Endodermal cell (in vitro differentiated cells): ENCODE measurements at places on chromosomes 3 and 15. TPM values are rescaled to one million over a fixed set of nuclear protein-coding genes. Genes with fewer than 3 reads are reported as not detected.

The CD96 gene
- total RNA-seq: not detected in 3 replicates

The RETNLB gene
- total RNA-seq: not detected in 3 replicates

The LRRC31 gene
- total RNA-seq: not detected in 2 replicates

The RYR3 gene
- total RNA-seq: 0.38 to 0.71 TPM (median 0.65 TPM) in 3 replicates

The KNL1 gene
- total RNA-seq: 17.4 to 37.8 TPM (median 32.6 TPM) in 3 replicates

The IL17RD gene
- total RNA-seq: 71.3 and 71.9 TPM in 2 replicates

The CRABP1 gene
- 103 and 118 TPM in 2 replicates for total RNA-seq

The GOLGA8R gene
- total RNA-seq: 1.7 to 3.0 TPM (median 1.9 TPM) in 3 replicates

The PCOLCE2 gene
- total RNA-seq: 14.2 and 18.0 TPM in 2 replicates

The KCNMB3 gene
- total RNA-seq: 0.14 to 2.6 TPM (median 2.4 TPM) in 3 replicates

The KBTBD13 gene
- not detected in 2 replicates for total RNA-seq

The SENP8 gene
- total RNA-seq: 4.2 to 5.6 TPM (median 4.7 TPM) in 3 replicates

The MAP3K13 gene
- total RNA-seq: 20.4 and 23.4 TPM in 2 replicates

The SFMBT1 gene
- 9.2 and 10.3 TPM in 2 replicates for total RNA-seq

The ARPP21 gene
- not detected in 2 replicates for total RNA-seq

The CDC25A gene
- total RNA-seq: 40.4 and 40.9 TPM in 2 replicates

The SLC12A1 gene
- not detected in 3 replicates for total RNA-seq

The SPESP1 gene
- total RNA-seq: not detected in 2 replicates

The BHLHE40 gene
- 2.6 to 232 TPM (median 2.8 TPM) in 3 replicates for total RNA-seq

The DUOX2 gene
- total RNA-seq: 0.11 TPM in 1 of 2 replicates, not detected in the other

The FEZF2 gene
- total RNA-seq: not detected in 3 replicates

The LTK gene
- 0.35 to 0.59 TPM (median 0.44 TPM) in 3 replicates for total RNA-seq

The UROC1 gene
- not detected in 3 replicates for total RNA-seq

The CHRNA7 gene
- 5.8 and 8.0 TPM in 2 replicates for total RNA-seq

The HDC gene
- total RNA-seq: 0.31 and 0.61 TPM in 2 replicates

The CYP8B1 gene
- not detected in 2 replicates for total RNA-seq

The ACKR2 gene
- total RNA-seq: 1.0 and 1.1 TPM in 2 replicates

The CRYGS gene
- total RNA-seq: 0.54 to 2.0 TPM (median 1.8 TPM) in 3 replicates

The TRIM42 gene
- total RNA-seq: not detected in 2 replicates

The SATB1 gene
- 37.5 to 76.6 TPM (median 38.6 TPM) in 3 replicates for total RNA-seq

The SEC22C gene
- total RNA-seq: 30.9 to 38.4 TPM (median 34.2 TPM) in 3 replicates

The PROK2 gene
- not detected in 3 replicates for total RNA-seq

The STRA6 gene
- total RNA-seq: 25.7 to 119 TPM (median 26.2 TPM) in 3 replicates

The ALDH1A3 gene
- total RNA-seq: 7.3 and 7.4 TPM in 2 replicates

The TMEM207 gene
- not detected in 3 replicates for total RNA-seq

The EBLN2 gene
- total RNA-seq: 9.3 to 14.9 TPM (median 10.1 TPM) in 3 replicates

The SLC15A2 gene
- total RNA-seq: 2.1 to 3.1 TPM (median 2.9 TPM) in 3 replicates
